NCI-H1436 (cell line): ENCODE measurements at places on chromosomes 5 and 9.

- DNase-seq = no peak
These were observed 17.9 kb upstream of the DAPK1 start for GRCh38 chr9:87479801-87480201.

DNA sequence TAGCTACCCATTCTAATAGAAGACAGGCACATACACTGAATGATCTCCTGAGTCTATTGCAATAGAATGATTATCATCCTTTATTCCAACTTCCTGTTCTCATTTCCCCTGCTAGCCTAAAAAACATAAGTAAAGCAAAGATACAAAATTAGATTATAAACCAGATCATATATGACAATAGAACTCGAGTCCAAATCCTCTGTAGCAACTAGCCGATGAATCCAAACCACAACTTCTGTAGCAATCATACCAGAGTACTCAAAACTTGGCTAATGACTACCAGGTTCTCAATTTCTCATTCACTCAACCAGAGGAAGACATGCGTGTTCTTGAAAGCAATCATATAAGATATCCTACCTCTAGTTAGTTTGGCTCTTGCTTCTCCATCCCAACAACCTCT, 622.1 kb downstream of the PSAT1 start:
- DNase-seq = no peak

DNA sequence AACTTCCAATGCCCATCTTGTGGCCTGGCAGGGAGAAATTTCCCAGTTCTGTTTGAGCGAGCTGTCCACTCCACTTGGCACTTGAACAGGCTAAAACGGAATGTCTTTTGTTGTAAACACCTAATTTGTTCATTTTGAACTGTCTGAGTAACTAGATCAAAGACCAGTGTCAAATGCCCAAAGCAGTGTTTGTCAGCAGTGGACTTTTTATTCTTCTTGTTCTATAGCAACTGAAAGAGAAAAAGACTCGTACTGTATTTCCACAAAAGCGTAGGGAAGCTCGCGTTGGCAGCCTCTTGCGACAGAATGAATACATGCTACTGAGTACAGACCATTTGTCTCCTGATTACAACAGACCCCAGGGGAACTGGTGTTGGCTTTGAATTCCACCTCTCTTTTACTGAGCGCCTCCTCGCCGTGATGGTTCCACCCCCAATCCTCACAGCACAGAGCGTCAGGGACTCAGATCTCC, 601.8 kb upstream of the ZNF608 start:
- peak; percentile 82 for DNase-seq

DNA sequence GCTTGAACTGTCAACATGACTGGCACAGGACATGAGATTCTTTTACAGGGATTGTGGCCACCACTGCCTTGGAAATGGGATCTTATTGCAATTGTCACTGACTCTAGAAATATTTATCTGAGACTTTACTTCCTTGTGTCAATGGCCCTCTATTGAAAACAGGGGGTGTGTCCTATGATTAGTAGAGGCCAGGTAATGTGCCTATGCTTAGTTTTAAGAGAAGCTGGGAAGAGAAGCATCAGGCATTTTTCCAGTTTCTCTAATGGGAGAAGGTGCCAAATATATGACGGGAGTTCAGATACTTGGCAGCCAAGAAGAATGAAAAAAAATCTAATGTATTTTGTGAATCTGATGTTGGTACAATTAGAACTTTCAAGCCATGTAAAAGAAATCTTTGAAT, 73.9 kb upstream of the VCAN start:
- DNase-seq = no peak

DNA sequence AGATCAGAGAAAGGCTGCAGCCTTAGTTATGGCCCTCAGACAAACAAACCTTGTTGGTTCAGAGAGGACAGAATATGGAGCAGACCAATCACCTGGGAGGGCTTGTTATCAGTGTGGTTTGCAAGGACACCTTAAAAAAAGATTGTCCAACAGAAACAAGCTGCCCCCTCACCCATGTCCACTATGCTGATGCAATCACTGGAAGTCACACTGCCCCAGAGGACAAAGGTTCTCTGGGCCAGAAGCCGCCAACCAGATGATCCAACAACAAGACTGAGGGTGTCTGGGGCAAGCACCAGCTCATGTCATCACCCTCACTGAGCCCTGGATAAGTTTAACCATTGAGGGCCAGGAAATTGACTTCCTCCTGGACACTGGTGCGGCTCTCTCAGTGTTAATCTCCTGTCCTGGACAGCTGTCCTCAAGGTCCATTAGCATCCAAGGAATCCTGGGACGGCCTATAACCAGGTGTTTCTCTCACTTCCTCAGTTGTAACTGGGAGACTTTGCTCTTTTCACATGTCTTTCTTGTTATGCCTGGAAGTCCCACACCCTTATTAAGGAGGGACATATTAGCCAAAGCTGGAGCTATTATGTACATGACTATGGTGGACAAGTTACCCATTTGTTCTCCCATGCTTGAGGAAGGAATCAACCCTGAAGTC, 36.9 kb upstream of the TBCA start:
- DNase-seq = no peak

DNA sequence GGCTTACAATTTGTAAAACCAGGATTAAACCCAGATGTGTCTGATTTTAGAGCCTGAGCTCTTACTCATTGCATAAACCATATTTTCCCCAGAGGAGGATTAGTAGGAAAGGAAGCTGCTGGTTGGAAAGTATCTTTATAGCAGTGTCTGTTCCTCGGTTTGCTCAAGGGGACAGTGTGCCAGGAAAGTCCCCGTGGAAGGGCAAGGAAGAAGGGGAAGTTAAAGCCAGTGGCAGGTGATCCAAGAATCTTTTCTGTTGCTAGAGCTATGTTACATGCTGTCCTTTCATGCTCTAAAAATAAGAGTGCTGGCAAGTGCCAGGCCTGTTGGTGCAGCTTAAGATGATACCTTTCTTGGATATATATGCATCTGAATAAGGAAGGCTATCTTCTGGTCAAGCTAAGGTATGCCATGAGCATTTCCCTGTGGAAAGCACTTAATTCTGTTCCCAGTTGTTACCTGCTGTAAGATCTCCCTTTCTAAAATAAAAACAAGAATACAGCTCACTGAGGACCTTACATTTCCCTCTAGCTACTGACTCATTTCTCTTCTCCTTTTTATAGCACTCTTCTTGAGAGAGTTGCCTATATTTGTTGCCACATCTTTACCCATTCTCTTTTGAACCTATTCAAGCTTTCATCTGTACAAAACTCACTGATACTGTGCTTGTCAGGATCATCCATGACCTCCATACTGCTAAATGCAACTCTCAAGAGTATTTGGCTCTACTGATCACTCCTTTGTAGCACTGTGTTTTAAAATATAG, 8.0 kb downstream of the PDCD1LG2 start:
- DNase-seq = no peak

GRCh38 chr9:116549061-116549664, 137.9 kb upstream of the TRIM32 start:
- no peak for DNase-seq

DNA sequence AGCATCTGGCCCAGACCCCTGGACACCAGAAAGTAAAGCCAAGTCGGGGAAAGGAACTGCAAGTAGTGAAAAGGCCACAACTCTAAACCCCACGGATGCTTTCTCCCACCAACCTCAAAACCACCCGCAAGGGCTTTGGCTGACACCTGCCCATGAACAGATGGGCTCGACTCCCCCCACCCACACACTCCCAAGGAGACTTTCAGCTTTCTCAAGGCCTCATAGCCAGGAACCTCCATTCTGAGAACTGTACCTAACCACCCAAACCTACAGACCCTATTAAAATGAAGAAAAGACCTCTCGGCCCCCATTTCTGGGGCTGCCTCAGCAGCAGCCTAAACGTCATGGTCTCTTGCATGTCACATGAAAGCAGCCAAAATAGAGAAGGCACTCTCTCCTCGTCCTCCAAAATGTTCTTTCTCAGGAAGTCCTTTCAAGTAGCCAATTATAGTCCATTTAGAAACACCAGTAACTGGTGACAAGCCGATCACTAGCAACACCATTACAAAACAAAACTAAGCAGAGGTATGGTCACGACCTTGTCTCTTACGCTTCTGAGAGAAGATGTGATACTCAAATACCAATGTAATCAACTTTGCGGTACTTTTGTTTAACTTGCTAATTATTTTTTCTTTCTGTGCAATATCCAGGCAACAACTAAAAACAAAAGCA, 2.9 kb downstream of the B4GALT1 start:
- DNase-seq = no peak

GRCh38 chr5:422323-423232, 20.4 kb upstream of the EXOC3 start:
- no peak for DNase-seq

- no peak for DNase-seq
These were observed 23.5 kb upstream of the ELAVL2 start for GRCh38 chr9:23849379-23850035.

DNA sequence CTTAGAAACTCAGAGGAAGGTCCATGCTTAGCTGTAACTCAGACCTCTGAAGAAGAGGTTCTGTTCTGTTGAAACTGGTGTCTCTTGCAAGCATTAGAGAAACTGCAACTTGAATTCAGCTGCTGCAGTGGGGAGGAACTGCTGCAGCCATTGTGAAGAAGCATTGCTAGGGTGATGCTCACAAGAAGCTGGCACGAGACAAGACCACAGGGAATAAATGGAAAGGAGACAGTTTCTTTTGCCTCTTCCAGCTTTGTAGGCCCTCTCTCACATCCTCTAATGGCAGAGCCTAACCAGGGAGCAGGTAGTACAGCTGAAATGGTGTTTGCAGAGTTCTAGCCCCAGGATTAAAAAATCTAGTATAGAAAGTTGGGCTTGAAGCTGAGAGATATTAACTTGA, 148.0 kb upstream of the DMAC1 start:
- DNase-seq = no peak

DNA sequence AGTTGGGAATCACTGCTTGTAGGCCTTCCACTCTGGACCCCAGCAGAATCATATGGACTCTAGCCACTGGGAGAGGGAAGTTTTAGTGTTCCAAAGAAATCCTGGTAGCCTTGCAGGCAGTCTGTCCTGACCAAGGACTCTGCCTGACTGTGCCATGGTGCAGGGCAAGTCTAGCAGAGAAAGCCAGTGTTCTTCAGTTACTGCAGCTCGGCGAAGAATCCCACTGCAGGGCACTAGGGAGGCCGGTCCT, 20.3 kb upstream of the MATR3 start:
- DNase-seq = no peak

DNA sequence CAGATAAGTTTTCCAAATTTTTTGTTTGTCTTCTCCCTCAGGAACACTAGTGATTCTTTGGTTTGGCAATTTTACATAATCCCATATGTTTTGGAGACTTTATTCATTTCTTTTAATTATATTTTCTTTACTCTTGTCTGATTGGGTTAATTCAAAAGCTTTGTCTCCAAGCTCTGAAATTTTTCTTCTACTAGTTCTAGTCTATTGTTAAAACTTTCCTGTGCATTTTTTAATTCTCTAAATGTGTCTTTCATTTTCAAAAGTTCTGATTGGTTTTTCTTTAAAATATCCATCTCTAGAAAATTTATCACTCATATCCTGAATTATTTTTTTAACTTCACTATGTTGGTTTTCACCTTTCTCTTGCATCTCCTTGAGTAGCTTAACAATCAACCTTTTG, 92.2 kb downstream of the INVS start:
- DNase-seq = no peak

GRCh38 chr9:21993007-21993406, 1.2 kb downstream of the CDKN2A start:
- no peak for DNase-seq
